AG09319 (cell line): ENCODE measurements at places on chromosomes 11 and 22.

DNA sequence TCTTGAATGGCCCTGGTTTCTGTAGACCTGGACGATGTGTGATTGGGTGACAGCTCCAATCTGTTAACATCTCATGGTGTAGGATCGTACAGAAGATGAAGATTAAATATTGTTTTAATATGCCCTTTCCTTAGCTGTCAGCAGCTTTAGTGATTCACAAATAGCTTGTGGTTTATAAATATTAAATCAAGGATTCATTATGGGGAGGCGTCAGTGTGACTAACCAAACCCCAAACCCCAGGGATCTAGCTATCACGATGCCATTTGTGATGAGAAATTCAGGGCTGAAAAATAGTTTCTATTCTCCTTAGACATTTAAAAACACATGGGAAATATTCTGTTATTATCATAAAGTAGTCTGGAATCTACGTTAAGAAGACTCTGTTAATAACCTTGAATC is 73.4 kb downstream of the NCAM1 start:
- DNase-seq, result no peak

DNA sequence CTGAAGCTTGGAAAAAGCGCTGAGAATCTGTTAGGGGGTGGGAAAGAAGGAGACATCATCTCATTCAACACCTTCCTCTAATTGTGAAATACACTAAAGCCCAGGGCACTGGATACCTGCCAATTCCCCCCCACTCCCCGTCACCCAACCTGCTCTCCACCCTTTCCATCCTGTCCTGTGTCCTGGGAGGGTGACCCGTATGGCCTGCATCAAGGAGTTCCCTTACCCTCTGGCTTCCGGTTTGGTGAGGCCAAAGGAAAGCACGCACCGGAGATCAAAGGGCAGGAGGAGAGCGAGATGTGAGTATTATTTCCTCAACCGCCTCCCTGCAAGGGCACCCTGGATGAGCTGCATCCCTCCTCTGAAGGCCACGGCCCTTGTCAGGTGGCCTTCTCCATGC is 65.0 kb upstream of the PTPRJ start:
- no peak for DNase-seq

- no peak for DNase-seq
These were observed 24.4 kb downstream of the METTL15 start for GRCh38 chr11:28132548-28132947.

- no peak for DNase-seq
These were observed 81.0 kb downstream of the IGLL1 start for GRCh38 chr22:23498811-23499798.

GRCh38 chr11:6474413-6474792 is 662 bp upstream of the TRIM3 start:
- no peak for DNase-seq

DNA sequence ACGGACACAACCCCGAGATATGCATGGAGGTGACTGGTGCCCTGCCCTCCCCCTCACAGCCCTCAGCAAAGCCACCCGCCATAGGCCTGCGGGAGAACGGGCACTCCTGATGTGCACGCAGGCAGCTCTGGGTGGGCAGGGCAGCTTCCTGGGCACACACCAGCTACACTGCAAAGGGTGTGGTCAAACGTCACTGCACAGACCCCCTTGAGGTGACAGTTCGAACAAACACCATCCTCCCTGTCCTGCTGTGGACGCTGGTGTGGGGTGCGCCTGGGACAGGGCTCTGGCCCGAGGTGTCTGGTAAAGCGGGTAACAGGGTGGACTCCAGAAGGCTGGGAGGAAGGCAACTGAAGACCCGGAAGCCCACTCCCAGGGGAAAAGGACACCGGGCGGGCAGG is 21.9 kb upstream of the MOB2 start:
- no peak for DNase-seq

- DNase-seq, result no peak
These were observed 18.1 kb downstream of the GAB4 start for GRCh38 chr22:16989915-16990314.

- no peak for DNase-seq
These were observed 117.3 kb upstream of the PLET1 start for GRCh38 chr11:112377946-112378345.

- no peak for DNase-seq
These were observed 496 bp downstream of the SYT7 start for GRCh38 chr11:61580271-61580888.

GRCh38 chr11:2321311-2321683 is 19.5 kb downstream of the TSPAN32 start:
- DNase-seq, result no peak

DNA sequence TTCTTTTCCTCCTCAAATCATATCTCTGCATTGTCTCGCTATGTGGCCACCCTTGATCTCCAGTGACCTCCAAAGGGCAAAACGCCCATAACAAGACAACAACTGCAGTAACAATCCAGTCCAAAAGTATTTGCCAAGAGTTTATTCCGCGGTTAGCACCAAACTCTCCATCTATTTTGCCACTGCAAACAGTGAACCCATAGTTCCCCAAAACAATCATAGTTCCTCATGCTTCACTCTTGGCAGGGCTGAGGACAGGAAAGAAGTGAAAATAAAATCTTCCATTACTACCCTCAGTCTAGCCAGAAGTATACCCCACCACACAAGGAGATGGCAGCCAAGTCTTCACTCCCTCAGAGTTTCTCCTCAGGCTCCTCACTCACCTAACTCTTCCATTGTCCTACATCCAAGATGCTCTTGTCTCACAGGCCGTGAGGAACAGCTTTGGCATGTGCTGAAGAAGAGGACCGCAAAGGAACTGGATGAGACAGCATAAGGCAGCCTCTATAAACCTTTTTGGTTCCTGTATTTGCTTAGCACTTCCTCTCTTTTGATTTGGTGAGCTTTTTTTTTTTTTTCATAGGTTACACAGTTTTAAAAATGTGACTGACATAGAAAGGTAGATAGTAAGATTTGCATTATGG is at the start of gene LPXN:
Gene LPXN, minus strand, starts transcription at position 480 of the 644 bp plus-strand sequence. Its CDS starts 84 bp downstream, at position 396.
- DNase-seq, result no peak

DNA sequence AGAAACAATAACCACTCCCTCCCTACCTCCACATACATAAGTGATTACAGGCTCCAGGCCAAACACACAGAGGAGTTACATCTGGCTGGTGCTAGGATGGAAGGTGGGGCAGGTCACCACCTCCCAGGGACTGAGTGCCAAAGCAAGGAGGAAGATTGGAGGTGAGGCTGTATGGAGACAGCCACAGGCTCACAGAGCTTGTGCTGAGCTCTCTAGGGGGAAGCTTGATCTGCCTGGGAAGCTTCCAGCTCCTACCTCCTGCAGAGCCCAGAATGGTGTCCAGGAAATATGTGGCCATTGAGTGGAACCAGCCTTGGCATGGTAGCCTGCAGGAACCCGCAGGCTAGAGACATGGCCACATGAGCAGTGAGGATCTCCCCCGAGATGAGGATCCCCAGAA is 3.6 kb upstream of the MED15 start:
- no peak for DNase-seq

- no peak for DNase-seq
These were observed 552.1 kb upstream of the CHORDC1 start for GRCh38 chr11:90774727-90775566.

DNA sequence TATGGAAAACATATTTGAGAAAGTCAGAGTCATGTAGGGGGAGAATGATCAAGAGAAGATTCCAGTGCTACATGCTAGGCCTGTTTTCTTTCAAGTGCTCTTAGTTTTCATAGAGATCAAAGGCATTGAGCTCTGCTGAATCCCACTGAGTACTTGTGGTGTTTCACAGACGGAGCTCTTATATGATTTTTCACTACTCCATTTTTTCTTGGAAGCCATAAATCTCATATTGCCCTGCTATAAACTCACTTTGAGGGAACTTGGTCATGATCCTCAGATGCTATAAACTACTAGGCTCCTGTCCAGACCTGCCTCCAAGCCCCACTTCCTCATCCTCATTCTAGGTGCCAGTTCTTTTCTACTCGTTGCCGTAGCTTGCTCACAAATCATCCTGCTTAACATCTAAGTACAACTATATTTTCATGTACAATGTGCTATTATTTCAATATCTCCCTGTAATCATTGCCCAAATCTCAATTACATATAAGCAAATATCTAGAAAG is 180.8 kb upstream of the CCDC179 start:
- no peak for DNase-seq

DNA sequence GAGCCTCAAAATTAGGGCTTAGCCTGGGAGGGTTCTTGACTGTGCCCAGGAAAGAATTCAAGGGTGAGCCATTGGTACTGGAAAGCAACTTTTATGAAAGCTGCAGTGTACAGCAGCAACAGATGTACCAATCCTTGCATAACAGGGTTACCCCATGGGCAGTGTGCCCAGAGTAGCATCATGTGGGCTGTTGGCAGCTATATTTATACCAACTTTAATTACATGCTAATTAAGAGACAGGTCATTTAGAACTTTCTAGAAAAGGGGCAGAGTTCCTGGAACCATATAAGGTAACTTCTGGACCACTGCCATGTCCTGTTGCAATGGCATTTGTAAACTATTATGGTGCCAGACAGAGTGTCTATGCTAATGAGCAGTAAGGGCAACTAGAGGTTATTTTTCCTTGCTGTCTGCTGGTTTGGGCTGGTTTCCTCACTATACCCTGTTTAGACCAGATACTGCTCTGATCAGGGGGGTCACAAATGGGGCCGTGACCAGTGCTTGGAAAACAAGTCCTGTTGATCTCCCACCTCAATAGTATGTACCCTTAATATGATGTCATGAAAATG is 1120.5 kb upstream of the RAG2 start:
- DNase-seq, result no peak

GRCh38 chr11:110081462-110082376 is 11.5 kb upstream of the ZC3H12C start:
- DNase-seq, result no peak

GRCh38 chr11:133551064-133551463 is 18.8 kb upstream of the OPCML start:
- DNase-seq, result no peak

- peak; percentile 36 for DNase-seq
These were observed 82.3 kb downstream of the RCN1 start for GRCh38 chr11:32172848-32173834.

DNA sequence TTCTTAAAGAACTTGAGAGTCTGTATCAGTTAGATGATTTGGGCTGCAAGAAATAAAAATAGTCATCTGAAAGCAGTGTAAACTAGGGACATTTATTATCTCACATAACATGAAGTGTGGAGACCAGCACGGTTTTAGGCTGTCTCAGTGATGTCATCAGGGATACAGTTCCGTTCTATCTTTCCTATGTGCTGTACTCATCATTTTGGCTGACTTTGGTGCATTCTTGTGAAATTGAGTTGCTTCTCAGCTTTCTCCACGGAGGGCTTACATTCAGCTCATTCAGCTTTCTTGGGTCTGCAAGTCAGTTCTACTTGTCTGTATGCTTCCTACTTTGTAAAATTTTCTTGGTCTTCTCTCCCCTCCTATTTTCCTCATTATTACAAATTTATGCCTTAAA is 51.8 kb upstream of the LIN7C start:
- DNase-seq, result no peak

- DNase-seq, result no peak
These were observed 27.0 kb downstream of the ARL14EP start for GRCh38 chr11:30349885-30350284.

DNA sequence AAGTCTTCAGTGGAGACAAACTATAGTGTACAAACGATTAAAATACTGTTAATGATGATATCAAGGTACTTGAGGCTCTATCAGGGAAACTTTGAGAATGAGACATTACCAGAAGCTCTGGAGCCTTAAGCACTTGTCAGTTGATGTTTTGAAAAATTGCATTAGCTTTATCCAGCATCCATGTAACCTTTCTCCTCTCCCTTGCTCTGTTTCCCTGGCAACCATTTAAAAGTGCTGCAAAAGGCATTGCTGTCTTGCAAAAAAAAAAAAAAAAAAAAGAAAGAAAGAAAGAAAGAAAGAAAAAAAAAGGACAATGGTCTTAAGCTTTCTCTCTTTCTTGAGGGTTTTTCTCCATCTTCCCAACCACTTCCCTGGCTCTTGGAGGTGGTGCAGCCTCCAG is 787.0 kb downstream of the OPCML start:
- no peak for DNase-seq
